ENCODE measurements at places on chromosomes 2 and 18.

DNA sequence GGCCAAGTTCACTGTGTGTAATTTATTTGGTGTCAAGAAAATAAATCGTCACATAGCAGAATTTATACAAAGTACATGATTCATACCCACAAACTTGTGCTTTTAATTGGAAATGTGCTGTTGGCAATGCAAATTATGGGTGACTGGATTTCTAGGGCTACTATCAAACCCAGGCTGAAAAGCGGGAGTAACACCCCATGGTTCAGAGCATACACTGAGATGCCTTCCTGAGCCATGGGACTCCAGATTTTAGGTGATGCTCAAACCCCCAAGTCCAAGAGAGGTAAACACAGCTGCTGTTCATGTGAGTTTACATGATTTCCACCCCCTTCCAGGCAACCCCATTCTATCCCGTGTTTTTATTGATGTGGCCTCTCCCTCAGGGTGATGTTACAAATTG, 565.9 kb upstream of the ID2 start:
- H3K4me1 ChIP-seq, result peaks cover 15% of the 10 kb centered on the region
- H3K27ac ChIP-seq, result no peak overlapping the region
- no peak for DNase-seq
- H3K4me3 ChIP-seq, result no peak overlapping the region

- no peak overlapping the region for H3K27ac ChIP-seq
- no peaks in the 10 kb centered on the region for H3K36me3 ChIP-seq
- H3K4me3 ChIP-seq, result no peak overlapping the region
- peaks cover 3% of the 10 kb centered on the region for H3K27me3 ChIP-seq
- DNase-seq, result no peak
These were observed 82.1 kb downstream of the HS1BP3 start for GRCh38 chr2:20568501-20569463.

DNA sequence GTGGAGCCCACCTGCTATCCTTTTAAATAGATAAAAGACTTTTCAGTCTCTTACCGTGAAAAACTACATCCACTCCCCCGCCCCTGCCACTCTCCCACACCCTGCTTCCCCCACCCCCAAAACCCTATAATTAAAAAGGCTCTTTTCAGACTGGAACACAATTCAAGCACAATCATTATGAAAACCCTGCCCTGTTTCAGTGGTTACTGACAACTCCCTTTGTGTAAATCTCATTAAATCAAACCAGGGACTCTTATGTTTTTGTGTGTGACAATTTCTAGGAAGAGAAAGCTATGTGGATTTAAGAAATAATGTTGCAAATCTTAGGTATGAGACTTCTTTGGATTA, 21.0 kb upstream of the ZNF532 start:
- no peaks in the 10 kb centered on the region for H3K36me3 ChIP-seq
- H3K4me1 ChIP-seq, result no peaks in the 10 kb centered on the region
- H3K27me3 ChIP-seq, result peaks cover 57% of the 10 kb centered on the region

- no peaks in the 10 kb centered on the region for H3K4me1 ChIP-seq
- DNase-seq, result no peak
- H3K27ac ChIP-seq, result no peak overlapping the region
These were observed 503.9 kb downstream of the PID1 start for GRCh38 chr2:228767196-228767595.

GRCh38 chr2:15421753-15422152, 139.4 kb downstream of the NBAS start:
- DNase-seq, result no peak
- H3K36me3 ChIP-seq, result peaks cover 8% of the 10 kb centered on the region
- H3K4me1 ChIP-seq, result no peaks in the 10 kb centered on the region
- no peaks in the 10 kb centered on the region for H3K27me3 ChIP-seq
- no peak overlapping the region for H3K27ac ChIP-seq
- no peak overlapping the region for H3K4me3 ChIP-seq

- no peak for DNase-seq
- H3K4me1 ChIP-seq, result no peaks in the 10 kb centered on the region
- H3K27me3 ChIP-seq, result no peaks in the 10 kb centered on the region
- H3K4me3 ChIP-seq, result no peak overlapping the region
- no peak overlapping the region for H3K27ac ChIP-seq
- no peaks in the 10 kb centered on the region for H3K36me3 ChIP-seq
These were observed 138.1 kb downstream of the KCNJ3 start for GRCh38 chr2:154836632-154837031.

- H3K4me1 ChIP-seq, result peaks cover 9% of the 10 kb centered on the region
- peaks cover 15% of the 10 kb centered on the region for H3K36me3 ChIP-seq
- no peaks in the 10 kb centered on the region for H3K27me3 ChIP-seq
- no peak for DNase-seq
- no peak overlapping the region for H3K27ac ChIP-seq
These were observed 25.7 kb downstream of the ABHD3 start for GRCh38 chr18:21678859-21679258.

GRCh38 chr2:180015951-180016709, 9.0 kb upstream of the CWC22 start:
- no peak overlapping the region for H3K4me3 ChIP-seq
- H3K36me3 ChIP-seq, result no peaks in the 10 kb centered on the region
- no peaks in the 10 kb centered on the region for H3K4me1 ChIP-seq
- no peaks in the 10 kb centered on the region for H3K27me3 ChIP-seq

All from activated CD8-positive, alpha-beta memory T cell treated with anti-CD3 and anti-CD28 coated beads, Interleukin-2, amount 10 ng/mL, durations not matched to agents 7 days and 5 days (primary cell).